WERI-Rb-1 (cell line): ENCODE measurements at places on chromosomes 3 and 15.

DNA sequence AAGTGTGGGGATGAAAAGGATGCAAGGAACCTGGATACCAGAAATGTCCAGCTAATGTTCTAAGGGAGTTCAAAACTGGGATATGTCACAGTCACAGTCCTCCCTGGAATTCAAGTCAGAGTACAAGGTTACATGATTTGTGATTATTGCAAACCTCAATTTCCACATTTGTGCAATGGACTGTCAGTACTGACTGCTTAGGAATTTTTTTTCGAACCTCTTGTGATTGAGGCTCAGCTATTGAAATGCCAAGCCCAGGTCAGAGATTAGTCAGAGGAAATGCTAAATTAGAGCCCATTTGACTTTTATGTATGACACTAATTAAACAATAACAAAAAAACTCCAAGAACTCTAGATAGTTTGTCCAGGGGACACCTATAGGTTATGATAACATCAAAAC, 210.2 kb downstream of the THSD4 start:
- DNase-seq, result no peak

DNA sequence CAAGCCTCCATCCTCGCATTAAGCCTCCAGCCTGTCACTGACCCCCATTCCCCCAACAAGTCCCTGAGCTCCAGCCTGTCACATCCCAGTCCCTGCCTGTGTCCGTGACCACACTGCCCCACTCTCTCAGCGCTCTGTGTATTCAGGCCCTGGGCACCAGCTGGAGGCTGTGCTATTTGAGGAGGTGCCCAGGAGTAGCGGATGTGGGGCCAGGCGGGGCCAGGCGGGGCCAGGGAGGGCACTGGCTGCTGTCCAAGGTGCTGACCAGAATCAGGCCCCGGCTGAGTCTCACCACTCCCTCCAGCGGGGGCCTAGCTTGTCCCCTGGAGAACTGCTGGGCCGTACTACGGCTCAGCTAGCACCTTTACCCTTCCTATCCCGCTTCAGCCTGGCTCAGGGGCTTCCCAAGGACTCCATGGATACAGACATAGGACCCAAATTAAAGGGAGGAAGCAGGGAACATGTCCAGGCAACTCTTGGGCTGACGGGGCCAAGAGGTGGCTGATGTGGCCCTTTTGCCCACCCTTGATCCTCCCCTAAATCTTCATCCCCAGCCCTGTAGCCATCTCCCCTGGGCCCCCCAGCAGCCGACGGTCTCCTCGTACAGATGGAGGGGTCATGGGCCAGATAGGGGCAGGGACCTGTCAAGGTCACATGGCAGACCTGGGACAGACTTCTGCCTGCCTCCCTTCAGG, 1.1 kb downstream of the HHATL start:
- DNase-seq, result no peak

DNA sequence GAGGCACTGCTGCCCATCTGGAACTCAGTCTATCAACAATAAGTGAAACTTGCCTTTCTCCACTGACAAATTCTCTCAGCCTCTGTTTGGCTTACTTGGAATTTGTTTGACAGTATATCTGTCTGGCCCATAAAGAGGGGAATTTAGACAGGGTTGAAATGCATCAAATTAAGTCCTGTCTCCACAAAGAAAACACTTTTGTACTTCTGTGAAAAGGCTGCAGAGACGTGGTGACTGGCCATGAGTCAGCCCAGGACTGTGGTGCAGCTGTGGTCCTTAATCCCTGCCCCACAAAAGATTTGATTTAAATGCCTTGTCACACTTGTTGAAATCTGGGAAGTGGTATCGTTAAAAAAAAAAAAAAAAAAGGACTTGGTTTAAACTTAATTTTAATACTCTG, 47.5 kb downstream of the RYR3 start:
- DNase-seq, result no peak

- DNase-seq, result peak; percentile 65
Measured at GRCh38 chr3:141400073-141400971, 32.0 kb downstream of the ZBTB38 start.

GRCh38 chr3:188156056-188156455, 2.1 kb downstream of the LPP start:
- no peak for DNase-seq

DNA sequence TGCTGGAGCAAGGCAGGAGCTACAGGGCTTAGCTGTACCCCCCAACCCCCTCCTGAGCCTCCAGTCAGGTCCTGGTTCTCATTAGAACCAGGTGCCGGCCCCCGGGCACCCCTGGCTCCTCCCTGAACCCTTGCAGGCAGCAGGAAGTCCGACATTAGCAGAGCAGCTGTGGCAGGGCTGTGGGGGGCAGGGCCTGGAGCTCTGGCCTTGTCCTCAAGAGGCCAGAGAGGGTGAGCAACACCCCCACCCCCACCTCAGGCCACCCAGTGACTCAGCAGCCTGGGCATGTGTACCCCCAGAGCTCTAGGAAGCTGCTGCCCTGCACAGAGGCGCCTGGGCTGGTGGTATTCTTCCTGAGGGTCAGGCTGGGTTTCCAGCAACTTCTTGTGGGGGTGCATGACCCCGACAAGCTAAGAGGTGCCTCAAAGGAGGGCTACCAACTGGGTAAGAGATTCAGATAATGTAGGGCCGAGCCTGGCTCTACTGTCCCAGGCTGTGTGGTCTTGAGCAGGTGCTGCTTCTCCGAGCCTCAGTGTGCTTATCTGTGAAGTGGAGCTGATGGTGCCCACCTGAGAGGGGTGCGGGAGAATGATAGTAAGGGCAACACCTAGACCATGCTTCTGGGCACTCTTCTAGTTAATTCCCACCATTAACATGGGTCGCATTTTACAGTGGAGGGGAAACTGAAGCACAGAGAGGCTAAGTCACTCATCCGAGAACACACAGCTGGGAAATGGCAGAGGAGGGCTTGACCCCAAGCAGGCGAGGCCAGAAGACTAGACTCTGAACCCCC, 16.0 kb downstream of the H1-8 start:
- DNase-seq, result peak; percentile 80

- peak; percentile 54 for DNase-seq
Measured at GRCh38 chr15:26889298-26889898, 22.5 kb downstream of the GABRA5 start.

- DNase-seq, result no peak
Measured at GRCh38 chr15:68877626-68878025, 52.7 kb upstream of the SPESP1 start.

DNA sequence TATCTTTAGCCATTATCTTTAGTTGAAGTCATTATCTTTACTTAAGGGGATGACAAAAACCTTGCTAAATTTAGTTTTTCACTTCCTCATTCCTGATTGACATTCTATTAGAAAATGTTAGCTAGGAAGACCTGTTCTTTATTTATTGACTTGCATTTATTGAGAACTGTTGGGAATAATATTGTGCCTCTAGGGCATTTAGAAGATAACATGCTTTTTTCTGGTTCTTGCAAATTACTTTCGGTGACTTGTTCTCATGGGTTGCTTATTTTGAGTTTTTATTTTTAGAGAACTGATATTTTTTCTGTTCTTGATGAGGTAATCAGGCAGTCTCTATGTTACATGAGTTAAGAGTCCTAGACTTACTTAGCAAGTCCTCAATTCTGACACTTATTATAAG, 48.3 kb upstream of the CTDSPL start:
- DNase-seq, result no peak

- no peak for DNase-seq
Measured at GRCh38 chr3:194204042-194204987, 68.4 kb downstream of the HES1 start.

DNA sequence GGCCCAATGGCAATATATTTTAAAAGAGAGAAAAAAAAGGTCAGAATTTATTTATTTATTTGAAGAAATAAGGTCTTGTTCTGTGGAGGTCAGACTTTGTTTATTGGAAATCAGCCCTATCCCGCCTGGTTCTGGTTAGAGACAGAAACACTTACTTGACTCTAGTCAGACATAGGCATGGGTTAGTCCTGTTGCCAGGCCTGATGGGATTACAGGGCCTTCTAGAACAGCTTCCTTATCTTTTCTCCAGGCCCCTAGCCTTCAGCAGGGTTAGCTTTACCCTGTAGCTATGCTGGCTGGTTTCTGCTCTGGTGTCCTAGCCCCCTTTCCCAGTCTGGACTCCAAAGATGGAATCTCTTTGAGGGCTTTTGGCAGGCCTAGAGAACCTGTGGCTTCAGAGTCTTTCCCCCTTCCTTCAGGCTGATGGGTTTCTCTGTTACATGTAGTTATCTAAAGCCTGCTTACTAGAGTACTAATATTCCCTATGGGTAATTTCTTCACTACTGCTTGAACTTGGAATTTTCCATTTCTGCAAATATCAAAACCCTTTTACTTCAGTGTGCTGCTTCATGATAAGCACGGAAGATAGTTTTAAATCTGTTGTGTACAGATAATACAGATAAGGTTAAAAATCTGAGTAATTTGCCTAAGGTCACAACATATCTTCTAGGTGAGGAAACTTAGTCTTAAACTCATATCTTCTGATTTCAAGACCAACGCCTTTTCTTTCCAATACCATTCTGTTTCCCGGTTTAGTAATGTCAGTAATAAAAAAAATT, 10.6 kb downstream of the IREB2 start:
- DNase-seq, result no peak

DNA sequence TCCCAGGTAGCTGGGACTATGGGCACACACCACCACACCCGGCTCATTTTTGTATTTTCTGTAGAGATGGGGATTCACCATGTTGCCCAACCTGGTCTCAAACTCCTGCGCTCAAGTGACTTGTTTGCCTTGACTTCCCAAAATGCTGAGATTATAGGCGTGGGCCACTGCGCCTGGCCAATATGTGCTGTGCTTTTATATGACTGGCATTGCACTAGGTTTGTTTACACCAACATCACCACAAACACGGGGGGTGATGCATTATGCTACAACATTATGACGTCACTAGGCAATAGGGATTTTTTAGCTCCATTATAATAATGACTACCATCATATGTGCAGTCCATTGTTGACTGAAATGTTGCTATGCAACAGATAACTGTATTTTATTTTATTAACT, 6.9 kb downstream of the APH1B start:
- DNase-seq, result no peak

DNA sequence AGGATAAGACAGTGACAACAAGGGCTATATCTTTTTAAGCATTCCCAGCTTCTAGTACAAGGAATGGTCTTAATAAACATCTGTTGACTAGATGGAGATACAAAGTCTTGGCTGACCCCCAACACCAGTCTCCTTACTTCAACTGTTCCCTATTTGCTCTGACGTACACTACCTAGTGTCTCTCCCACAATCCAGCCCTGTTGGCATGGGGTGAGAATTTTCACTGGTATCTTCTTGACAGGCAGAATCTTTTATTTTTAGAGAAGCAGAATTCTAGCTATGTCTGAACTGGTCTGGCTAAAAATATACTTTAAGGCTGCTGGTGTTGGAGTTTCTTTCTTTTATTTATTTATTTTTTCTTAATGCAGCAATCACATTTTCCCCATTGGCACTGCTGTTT, 82.0 kb downstream of the ETFA start:
- no peak for DNase-seq

DNA sequence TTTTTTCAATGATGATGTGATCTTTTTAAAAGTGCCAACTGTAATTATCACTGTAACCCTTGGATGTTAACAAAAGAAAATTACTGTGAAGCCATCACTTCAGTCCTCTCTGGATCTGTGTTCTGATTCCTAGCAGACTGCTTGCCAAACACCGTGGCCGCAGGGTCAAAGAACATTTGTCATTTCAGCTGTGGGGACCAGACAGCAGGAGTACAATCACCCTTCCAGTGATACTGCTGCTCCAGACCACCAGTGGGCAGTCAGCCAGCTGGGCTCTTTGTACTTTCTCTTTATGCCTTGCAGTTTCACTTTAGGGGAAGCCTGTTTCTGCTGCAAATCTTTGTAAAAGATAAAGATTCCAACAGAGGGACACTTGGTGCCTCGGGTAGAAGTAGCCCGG, 770.0 kb downstream of the GRM7 start:
- no peak for DNase-seq

GRCh38 chr15:101439920-101440319, 49.6 kb downstream of the PCSK6 start:
- DNase-seq, result no peak

DNA sequence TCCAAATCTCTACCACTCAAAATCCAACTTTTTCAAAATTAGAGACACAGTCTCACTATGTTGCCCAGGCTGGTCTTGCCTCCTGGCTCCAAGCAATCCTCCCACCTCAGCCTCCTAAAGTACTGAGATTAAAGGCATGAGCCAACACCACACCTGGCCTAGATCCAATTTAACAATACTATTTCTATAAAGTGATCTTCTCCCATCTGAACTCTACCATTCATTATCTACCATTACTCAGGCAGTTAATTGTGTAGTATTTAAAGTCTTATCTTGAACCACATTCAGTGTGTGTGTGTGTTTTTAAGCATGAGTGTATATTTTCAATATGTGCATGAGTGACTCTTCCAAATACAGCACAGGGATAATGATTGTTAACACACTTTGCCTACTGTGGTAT, 77.0 kb downstream of the INO80 start:
- no peak for DNase-seq

- DNase-seq, result no peak
Measured at GRCh38 chr3:84109911-84110310, 848.9 kb upstream of the CADM2 start.

GRCh38 chr3:40766396-40766795, 241.6 kb downstream of the ZNF621 start:
- DNase-seq, result no peak

DNA sequence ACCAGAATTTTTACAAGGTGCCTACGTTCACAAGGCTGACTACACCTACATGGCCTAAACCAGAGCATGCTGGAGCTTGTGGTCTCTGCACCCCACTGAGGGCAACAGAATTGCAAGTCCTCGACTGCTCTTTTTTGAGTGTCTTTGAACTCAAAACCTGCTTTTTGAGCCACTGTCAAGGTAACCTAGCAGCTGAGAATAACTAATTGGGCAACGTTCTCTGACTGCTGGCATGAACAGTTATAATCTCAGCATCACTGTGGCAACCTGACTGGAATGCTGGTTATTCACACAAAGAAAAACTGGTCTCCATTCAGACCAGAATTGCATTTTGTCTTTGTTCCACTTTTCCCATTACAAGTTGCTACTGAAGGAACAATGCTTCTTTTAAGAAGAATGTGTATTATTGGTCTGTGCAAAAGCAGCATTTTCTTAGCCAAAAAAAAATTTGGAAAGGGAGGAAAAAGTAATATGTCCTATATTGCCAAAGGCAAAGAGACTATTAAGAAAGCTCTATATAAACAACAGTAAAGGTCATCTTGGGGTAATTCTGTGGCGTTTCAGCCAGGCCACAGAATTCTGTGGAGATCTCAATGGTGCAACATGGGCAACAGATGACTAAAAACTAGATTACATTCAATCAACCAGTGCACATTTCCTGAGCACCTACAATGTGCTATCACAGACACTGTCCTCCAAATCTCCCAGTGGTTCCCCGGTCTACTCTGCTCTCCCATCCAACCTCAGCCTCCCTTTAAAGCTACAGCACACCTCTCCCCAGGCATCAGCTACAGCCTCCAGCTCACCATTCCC, 76.8 kb downstream of the TNIK start:
- no peak for DNase-seq

GRCh38 chr3:159032311-159032710, 230.5 kb downstream of the MFSD1 start:
- DNase-seq, result no peak

DNA sequence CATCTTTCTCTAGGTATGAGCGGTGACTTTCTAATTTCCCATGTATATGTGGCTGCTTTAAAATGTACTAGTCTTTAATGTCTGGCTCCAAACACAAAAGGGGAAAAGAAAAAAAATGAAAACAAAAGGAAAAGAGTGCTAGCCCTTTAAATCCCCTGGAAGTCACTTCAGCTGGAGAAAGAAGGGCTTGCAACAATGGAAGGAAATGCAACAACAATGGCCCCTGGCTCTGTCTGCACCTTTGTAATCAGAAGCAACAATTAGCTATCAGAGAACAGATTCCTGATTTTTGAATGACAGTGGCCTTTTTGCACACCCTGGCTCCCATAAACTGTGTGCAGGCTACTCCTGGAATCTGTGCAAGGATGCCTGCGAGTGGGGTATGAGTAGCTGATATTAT, 591.2 kb downstream of the FHIT start:
- no peak for DNase-seq
